D721Med (cell line): ENCODE measurements at places on chromosomes 4 and X.

- no peak for DNase-seq
Measured at GRCh38 chrX:9614016-9614415, 149.2 kb downstream of the TBL1X start.

DNA sequence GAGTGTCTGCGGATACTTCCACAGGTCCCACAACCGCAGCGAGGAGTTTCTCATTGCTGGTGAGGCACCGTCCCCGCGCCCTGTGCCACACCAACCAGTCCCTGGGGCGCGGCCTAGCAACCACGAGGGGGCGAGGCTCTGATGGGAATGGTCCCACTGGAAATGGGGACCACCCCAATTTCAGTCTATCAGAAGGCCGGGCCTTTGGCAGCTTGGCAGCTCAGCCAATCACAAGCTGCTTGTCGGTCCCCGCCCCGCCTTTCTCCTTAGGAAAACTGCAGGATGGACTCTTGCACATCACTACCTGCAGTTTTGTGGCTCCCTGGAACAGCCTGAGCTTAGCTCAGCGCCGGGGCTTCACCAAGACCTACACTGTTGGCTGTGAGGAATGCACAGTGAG lies 3.0 kb downstream of the TIMP1 start:
- DNase-seq, result no peak

DNA sequence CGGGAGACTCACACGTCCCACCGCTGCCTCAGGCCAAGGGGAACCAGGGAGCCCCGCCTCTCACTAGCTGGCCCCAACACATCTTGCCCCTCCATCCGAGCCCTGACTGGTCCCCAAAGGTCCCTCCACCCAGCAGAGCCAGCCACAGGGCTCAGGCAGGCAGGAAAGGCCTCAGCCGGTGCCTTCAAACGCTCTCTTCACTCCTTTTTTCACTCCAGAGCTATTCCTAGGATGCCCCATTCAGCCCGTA lies 1.5 kb upstream of the ARHGAP4 start:
- DNase-seq, result no peak

- no peak for DNase-seq
Measured at GRCh38 chrX:44099366-44099765, 126.2 kb upstream of the NDP start.

- no peak for DNase-seq
Measured at GRCh38 chrX:103918050-103918449, 44.4 kb upstream of the TMSB15B start.

- no peak for DNase-seq
Measured at GRCh38 chr4:171035909-171036308, 777.3 kb upstream of the GALNTL6 start.

- DNase-seq, result no peak
Measured at GRCh38 chr4:47729131-47729680, 108.7 kb downstream of the CORIN start.

GRCh38 chr4:158234671-158235070 lies 24.4 kb downstream of the TMEM144 start:
- DNase-seq, result no peak

- DNase-seq, result no peak
Measured at GRCh38 chrX:150690126-150690525, 3.1 kb upstream of the MTMR1 start.

DNA sequence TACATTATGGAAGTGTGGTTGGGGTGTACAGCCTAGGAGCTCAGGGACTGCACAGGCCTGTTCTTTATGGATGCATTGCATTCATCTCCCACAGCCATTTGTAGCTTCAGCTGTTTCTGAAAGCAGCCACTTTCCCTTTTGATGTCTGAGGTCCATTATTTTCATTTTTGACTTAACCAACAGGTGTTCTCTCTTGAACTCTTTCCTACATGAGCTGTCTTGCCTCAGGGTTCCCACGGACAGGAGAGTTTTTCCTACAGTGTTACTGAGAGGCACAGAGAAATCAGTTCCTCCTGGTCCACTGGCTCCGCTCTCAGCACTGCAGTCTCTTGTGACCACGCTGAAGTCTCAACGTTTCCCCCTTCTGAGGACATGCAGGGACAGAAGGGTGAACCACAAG lies 87.2 kb downstream of the RASL11B start:
- no peak for DNase-seq

GRCh38 chr4:10009861-10010500 lies 11.3 kb downstream of the SLC2A9 start:
- no peak for DNase-seq

GRCh38 chr4:73864961-73865360 lies 4.2 kb upstream of the CXCL1 start:
- no peak for DNase-seq

DNA sequence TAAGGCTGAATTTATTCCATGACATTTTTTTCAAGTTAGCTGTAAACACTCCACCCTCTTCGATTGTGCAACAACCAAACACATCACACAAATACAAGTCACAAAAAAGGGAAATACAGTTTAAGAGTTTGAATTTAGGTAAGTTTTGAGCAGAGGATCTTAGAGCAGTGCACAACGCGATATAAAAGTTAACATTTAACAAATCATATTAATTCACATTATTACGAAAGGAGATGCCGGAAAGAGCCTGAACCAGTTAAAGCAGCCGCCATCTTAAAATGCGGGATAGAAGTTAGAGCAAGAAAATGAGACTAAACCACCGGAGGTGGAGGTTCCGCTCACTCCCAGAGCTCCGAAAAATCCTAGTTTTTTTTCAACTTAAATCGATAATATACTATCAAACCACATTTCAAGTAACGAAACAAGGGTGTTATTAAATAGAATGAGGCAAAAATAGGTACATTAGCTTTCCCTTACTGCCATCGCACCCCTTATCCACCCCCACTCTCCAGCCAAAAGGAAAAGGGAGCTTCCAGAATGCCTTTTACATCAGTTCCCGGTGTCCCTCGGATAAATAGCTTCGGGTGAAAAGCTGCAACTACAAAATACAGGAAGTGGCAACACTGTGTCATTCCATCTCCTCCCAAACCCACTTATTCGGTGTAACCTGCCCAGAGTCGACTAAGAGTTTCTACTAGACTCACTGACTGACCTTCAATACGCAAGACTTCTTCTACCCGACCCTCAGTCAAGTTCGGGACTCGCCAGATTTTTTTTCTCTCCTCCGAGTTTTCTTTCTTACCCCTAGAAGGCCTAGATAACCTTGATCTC lies 1.9 kb downstream of the UBE2D3 start:
- DNase-seq, result no peak

- DNase-seq, result no peak
Measured at GRCh38 chrX:6989858-6990257, 157.7 kb upstream of the STS start.

GRCh38 chr4:53459548-53459947 lies 82.1 kb downstream of the FIP1L1 start:
- no peak for DNase-seq

DNA sequence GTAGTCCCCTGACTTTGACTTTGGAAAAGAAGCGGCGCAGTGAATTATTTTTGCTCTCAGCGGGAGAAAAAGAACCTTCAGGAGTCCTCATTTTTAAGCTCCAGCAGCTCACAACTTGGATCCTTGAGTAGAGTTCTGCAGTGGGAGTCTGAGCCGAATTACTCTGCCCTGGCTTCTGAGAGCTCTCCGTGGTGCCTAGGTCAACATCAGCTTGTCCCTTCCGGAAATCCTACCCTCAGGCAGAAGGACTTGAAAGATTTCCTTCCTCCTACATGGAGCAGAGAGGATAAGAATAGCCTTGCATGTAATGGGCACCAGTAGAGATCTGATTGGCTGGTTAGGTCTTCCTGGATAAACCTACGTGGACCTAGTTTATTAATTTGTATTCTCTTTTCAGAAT lies 549.7 kb upstream of the TENM3 start:
- no peak for DNase-seq

- no peak for DNase-seq
Measured at GRCh38 chr4:2862528-2862927, 18.9 kb downstream of the ADD1 start.

GRCh38 chr4:126375462-126376054 lies 1060.8 kb downstream of the FAT4 start:
- DNase-seq, result no peak

- DNase-seq, result no peak
Measured at GRCh38 chr4:99591757-99592156, 17.1 kb downstream of the MTTP start.

DNA sequence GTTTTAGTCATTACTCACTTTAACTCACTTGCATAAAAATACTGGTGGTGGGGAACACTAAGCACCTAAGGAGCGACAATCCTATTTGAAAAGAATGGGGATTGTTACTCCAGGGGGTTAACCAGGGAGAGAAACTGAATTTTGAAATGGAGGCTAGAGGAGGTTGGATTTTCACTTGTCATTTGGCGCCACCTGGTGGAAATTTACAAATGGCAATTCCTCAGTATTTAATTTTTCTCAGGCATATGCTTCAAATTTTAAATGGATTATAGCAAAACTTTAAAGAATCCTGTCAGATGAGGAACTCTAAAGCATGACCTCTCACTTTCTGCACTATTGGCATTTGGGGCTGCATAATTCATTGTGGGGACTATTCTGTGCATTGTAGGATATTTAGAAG lies 2.7 kb upstream of the GEMIN8 start:
- DNase-seq, result no peak

DNA sequence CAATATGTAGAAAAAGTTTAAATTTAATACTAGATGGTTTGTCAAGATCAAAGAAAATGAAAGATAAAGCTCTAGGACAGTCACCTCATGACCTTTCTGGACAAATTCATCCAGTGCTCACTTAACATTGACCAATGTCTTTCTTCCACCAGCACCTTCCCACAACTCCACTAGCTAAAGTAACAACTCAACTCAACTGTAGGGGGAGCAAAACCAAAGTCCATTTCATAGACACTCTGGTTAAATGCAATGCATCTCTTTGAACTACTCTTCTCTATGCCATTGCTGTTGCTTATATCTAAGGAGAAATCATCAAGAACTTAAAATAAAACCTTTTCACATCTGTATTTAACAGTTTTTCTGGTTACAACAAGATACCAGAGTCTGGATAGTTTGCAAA lies 25.1 kb downstream of the UGT2B4 start:
- DNase-seq, result no peak

DNA sequence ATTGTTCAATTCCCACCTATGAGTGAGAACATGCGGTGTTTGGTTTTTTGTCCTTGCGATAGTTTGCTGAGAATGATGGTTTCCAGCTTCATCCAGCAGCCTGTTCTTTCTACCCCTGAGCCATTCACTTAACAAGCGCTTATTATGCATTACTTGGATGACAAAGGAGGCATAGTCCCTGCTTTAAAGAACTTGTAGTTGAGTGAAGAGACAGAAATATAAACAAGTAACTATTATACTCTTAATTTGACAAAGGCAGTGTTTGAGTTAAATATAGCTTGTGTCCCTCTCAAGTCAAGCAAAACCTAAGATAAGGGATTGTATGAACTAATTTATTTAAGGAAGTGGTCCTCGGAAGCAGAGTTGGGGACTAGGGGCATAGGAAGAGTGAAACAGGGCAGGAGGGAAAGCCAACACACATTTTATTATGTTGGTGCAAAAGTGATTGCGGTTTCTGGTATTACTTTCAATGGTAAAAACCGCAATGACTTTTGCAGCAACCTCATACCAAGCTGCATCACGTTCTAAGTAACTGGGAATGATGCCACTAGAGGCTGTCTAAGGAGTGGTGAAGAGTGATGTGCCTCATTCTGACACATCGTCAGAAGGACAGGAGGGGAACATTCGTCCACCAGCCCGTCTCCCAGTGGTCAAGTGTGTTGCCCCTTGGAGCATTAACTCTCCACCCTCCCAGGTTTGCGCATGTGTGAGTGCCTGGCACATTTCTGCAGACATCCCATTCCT lies 41.8 kb downstream of the QDPR start:
- DNase-seq, result no peak

GRCh38 chr4:118587946-118588345 lies 97.2 kb upstream of the METTL14 start:
- no peak for DNase-seq

GRCh38 chrX:110407910-110408545 lies 49.4 kb downstream of the RTL9 start:
- DNase-seq, result no peak

GRCh38 chr4:126604268-126604867 lies 1028.4 kb upstream of the INTU start:
- no peak for DNase-seq

DNA sequence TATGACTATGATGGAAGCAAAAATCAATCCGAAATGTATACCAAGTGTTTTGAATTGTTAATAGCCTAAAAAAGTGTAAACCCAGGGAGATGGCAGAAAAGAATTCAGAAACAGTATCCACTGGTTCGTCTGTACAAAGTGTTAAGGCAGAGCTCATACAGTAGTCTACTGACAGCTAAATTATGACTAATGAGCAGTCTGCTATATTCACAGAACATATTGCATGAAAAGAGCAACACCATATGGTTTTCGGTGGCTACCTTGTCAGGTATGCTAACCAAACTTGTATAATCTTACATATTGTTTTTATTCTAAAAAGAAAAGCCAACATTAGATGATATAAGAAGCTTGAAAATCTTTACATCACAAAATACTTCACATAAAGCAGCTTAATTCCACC lies 18.5 kb downstream of the EPHA5 start:
- DNase-seq, result no peak
